AG10803 (cell line): ENCODE measurements at places on chromosomes 12 and 14.
A peak's percentile ranks its signal among the peaks of the same experiment; 100 is the strongest.

DNA sequence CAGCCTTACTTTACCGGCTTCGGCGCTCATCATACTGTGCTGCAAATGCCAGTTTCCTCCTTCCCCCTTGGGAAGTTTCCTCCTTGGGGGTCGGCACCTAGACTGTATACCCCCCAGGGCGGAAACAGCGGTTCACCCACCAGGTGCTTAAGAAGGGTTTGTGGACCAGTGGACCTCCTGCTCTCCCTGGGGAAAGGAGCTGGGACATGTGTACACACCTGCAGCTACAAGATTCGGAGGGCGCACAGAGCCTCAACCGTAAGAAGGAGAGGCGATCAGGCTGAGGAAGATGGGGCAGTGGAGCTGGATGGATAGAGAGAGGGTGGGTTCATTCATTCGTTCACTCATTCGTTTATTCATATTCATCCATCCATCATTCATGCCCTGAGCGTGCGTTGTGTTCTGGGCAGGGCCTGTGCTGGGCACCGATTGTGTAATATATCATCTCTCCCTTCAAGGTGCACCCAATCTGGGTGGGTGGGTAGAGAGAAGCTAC, 717 bp upstream of the ZNF839 start:
- no peak for DNase-seq

DNA sequence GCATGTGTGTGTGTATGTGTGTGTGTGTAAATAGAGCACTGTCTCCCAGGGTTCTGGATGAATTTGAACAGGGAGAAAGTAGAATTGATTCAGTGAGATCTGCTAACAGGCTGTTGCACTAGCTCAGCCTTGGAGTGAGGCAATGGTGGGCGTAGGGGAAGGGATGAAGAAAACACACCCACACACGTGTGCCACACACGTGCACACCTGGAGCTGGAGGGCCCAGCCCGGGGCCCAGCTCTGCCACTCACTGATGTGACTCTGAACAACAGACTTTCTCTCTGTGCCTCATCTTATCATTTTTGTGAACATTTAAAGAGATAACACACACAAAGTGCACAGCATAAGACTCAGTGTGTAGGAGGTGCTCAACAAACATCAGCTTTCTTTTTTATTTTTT, 4.2 kb downstream of the ACACB start:
- no peak for DNase-seq

DNA sequence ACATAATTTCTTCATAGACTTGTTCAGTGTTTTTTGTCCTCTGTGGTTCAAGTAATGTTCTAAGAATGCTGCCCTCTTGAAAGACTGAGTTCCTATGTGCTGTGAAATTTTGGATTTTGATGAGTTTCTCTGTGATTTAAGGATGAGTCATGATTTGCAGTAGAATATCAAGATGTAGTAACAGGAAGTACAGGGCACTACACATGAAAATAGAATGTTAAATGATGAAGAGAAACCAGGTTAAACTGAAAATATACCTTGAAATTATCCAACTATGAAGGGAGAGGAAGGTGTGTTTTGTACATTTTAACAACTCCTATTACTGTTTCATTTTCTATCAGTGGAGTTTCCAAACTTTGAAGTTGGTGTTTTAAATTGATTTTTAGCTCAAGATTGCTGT, 4.8 kb downstream of the ELK3 start:
- DNase-seq, result peak; percentile 94

GRCh38 chr12:71756054-71756690, 1.5 kb downstream of the RAB21 start:
- DNase-seq, result peak; percentile 17
